ENCODE measurements at places on chromosomes 13 and 19. TPM values are rescaled to one million over a fixed set of nuclear protein-coding genes. Genes with fewer than 3 reads are reported as not detected.

GRCh38 chr13:46667687-46668281, 114.8 kb downstream of the LRCH1 start:
- no peak for DNase-seq

DNA sequence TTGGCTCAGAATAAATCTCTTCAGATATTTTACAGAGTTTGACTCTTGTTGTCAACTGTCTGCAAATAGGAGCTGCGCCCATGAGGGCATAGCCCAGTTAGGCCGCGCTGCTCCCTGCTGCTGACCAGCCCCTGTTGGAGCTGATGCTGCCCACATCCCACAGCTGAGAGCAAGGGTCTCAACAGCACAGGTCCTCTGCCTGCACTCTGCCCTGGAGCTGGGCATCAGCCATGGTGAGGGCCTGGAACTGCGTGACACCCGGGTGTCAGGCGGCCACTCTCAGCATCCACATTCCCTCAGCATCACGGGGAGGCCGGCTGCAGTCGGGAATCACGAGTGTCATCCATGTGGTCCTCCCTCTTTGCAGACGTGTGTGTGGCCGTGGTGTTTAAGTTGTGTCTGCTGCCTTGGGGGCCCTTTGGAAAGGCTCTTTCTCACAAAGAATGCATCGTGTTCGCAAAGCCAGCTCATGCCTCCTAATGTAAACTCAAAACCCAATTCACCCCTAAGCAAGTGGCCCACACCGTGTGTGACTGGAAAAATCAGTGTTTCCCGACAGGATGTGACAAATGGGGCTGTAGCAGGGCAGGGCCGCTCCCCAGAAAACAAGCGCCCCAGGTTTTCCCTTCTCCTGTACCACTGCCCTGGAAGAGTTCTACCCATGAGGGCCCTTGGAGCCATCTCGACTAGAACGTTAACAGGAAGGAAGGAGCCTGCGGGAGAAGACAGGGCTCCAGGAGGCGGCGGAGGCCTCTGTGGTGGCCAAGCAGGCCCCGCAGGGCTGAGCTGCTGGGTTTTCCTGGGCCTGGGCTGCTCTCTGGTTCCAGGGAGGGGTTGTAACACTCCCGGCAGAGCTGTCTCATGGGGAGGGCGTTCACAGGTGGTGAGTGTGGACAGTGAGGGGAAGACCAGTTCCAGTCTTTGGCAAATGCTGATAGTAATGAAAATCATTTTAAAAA, 20.3 kb downstream of the ATP11A start:
- DNase-seq, result no peak

FGF14 gene
- total RNA-seq, result 0.68 TPM

SCN1B gene
- 9.8 TPM for total RNA-seq

TNFRSF19 gene
- 4.0 TPM for total RNA-seq

NUMBL gene
- total RNA-seq, result 30.3 TPM

- no peak for DNase-seq
Measured at GRCh38 chr13:29993196-29993595, 142.8 kb upstream of the UBL3 start.

- no peak for DNase-seq
Measured at GRCh38 chr19:1967087-1967608, 26.2 kb downstream of the CSNK1G2 start.

DNA sequence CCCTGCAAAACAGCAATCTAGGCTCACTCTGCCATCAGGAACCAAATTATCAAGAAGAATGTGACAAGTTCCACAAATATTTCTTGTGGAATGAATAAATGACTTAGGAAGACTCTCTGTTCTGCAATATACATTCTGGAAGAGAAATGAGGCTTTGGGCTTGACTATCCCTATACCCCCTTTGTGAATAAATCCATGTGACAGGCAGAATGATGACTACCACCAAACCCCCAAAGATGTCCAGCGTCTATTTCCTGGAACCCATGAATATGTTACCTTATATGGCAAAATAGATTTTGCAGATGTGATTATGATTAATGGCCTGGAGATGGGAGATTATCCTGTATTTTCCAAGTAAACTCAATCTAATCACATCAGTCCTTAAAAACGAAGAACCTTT, 139.3 kb downstream of the ENOX1 start:
- DNase-seq, result no peak

DNA sequence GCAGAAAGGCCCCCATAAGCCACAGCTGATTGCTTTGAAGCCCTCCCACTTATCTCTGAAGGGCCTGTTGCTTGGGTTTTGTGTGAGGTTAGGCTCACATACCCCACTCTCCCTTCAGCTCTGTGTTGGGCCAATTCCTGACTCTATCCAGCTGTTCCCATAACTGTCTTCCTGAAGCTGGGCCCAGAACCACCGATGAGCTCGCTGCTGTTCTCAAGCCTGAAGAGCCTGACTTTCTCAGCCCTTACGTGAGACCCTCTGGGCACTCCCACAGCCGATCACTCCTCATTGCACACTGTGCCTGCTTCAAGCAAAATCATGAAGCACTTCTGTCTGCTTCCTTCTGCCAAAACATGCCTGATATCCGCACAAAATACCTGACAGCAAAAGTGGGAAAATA, 124.1 kb downstream of the CRYL1 start:
- DNase-seq, result no peak

DNA sequence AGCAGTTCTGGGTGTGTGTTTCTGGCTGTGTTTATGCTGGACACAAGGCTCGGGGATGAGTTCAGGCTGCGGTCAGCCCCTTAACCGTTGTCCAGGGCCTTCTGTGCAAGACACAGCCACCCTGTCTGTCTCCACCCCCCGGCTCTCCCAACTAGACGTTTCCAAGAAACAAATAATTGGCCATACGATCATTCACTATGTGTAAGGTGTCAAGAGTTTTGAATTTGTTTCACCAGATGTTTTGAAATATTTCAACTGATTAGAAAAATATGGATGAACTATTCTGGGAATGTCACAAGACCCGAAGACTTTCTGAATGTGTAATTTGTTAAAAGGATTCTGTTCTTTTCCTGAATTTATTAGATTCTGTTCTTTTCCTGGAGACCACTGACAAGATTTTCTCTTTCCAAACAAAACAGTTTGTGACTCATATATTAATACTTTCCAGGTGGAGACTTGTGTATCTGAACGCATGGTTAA, 318.2 kb downstream of the MYO16 start:
- DNase-seq, result no peak

GRCh38 chr19:11745869-11746268, 7.1 kb upstream of the ZNF823 start:
- DNase-seq, result no peak

- DNase-seq, result no peak
Measured at GRCh38 chr19:3479177-3479833, 1.0 kb downstream of the SMIM24 start.

GRCh38 chr19:53991224-53992113, at the start of gene CACNG6:
TSS of gene CACNG6 (plus strand) at chr19:53991637. CDS start at chr19:53992878, 1,241 bp downstream.
- DNase-seq, result no peak

Data from ureter (tissue), 1 donor.